Cardiac muscle cell (in vitro differentiated cells and primary cell): ENCODE measurements at places on chromosomes 6 and 20.

- peak; percentile 93 for DNase-seq
These were observed 38.6 kb downstream of the KIAA0408 start for GRCh38 chr6:127420556-127420955.

GRCh38 chr20:63355781-63356295, 5.3 kb downstream of the CHRNA4 start:
- no peak for DNase-seq

- no peak for DNase-seq
These were observed 4.1 kb downstream of the ADGRB3 start for GRCh38 chr6:68639211-68639610.

DNA sequence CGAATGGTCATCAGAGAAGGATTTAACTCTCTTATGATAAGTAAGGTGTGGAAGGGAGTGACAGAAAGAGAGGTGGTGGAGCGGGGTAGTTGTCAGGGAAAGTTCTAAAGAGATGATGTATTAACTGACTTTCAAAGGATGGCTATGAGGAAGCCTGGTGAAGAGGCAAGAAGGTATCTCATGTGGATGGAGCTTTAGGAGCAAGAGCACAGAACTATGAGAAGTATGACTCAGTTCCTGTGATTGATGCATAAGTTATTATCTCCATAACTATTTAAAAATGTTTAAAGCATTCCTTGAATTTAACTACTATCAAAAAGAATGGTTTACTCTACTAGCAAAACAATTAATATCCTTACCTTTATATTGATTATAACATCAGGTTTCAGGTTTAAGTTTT, 28.8 kb downstream of the AK9 start:
- DNase-seq, result no peak

DNA sequence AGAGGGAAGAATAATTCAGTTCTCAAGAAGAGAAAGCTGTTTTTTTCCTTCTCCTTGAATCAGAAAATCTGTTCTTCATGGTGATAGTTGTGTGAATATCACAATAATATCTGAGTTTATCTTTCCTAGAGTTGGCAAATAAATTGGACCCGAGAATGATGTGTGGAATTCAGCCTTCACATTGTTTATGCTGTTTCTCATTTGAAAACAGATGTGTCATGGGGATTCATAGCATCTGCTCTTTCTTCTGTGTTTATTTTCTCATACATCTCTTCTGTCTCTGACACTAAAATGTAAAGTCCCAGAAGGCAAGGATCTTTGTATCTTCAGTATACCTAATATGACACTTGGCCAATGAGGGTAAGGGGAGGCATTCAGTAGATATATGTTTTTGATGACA, 103.6 kb upstream of the SGK1 start:
- DNase-seq, result peak; percentile 51

DNA sequence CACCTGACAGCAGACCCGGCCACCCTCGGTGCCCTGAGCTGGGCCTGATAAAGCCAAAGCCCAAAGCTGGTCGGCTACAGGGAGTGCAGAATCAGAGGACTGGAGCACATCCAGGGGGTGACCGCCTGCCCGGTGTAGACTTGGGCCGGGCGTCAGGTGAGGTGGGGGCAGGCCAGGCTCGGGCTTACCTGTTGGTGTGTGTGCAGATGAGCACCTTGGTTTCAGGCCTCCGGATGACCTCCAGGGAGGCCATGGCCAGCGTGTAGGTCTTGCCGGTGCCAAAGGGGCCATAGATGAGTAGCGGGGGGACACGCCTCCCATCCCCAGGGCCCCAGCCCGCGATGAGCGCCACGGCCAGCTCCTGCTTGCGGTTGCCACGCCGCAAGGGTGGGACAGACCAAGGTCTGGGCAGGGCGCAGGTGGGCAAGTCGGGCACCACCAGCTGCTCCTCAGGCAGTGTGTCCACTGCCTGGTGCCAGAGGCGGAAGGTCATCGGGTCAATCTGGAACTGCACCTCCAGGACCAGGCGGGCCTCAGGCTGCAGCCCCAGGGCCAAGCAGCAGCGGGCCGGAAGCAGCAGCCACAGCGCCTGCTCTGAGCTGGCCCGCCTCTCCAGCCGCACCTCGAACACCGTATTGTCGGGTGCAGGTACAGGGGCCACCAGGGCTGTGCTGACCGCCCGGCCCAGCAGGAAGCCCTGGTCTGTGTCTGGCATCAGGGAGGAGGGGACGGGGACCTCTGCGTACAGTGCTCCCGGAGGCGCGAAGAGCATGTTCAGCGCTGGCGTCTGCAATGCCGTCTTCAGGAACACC, 5.7 kb downstream of the HELZ2 start:
- no peak for DNase-seq

- DNase-seq, result no peak
These were observed 33.7 kb downstream of the NFATC2 start for GRCh38 chr20:51508780-51509179.

GRCh38 chr6:71979911-71980310, 93.6 kb downstream of the RIMS1 start:
- no peak for DNase-seq

DNA sequence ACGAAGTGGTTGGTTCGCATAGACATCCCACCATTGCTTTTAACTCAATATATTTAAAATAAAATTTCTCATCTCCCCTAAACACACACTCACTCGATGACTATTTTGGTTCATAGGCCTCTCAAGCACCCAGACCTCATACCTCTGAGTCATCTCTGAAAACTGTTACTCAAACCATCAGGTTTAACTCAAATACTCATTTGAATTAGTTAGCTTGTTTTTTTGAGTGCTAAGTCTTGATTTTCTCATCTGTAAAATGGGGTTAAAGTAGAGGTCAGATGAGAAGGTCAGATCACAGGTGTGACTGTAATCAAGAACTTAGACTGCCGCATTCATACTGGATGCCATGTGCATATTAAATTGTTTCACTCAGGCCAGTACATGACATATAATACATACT, 243.9 kb upstream of the TENT5A start:
- DNase-seq, result peak; percentile 63
